ENCODE measurements at places on chromosomes 16 and 17. TPM values are rescaled to one million over a fixed set of nuclear protein-coding genes. Genes with fewer than 3 reads are reported as not detected.
A peak's percentile ranks its signal among the peaks of the same experiment; 100 is the strongest.

GRCh38 chr16:86285938-86286921 is 224.1 kb upstream of the FOXF1 start:
- no peak for DNase-seq

DNA sequence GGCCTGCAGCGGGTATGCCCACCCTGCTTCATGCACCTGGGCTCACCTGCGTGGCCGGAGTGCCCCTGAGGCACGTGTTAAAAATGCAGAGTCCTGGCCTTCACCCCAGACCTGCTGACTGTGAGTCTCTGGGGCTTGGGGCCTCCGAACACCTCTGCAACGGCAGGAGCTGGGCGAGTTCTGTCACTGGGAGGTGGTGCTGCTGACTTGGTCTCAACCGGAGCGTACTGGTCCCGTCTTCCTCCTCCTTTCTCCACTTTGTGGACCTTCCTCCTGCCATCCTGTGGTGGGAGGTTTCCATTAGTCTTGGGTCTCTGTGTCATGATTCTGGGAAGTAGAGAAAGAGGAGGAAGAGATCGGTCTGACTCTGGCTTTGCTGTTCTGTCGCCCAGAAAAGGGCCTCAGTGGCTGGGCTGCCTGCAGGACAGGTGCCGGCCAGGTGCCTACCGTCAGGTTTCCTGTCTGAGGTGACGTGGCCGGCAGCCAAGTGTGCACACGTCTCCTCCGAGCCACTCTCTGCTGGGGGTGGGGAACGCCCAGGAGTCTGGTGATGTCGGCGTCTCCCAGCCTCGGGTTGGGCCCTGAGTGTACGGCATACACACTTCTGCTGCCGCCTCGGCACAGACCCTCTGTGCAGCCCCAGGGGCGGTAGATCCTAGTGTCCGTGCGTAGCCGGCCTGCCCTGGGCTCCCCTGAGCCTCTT is 6.9 kb downstream of the TSC2 start:
- DNase-seq = no peak

DNA sequence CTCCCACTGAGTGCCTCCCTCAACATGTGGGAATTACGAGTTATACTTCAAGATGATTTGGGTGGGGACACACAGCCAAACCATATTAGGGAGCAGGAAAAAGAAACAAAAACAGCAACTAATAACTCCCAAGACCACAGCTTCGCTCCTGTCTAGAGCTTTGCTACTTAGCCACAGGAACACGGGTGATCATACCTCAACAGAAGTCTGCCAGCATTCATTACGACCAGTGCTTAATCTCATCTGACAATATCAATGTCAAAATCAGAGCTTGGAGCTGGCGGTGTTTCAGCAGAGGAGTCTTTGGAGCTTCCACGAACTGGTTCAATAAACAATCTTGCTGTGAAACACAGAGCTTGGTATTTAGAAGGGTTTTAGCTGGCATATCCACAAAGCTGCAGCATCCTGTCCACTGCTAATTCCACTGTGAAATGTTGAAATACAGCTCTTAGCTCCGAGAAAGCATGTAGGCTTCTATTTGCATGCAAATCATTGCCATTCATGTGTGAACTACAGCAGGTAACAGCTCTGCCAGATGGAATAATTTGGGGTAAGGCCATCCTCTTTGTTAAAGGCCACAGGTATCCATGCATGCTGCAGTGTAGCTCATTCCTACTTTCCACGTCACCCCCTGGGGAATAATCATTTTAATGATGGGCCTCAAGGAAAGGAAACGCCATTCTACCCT is 128.4 kb upstream of the GOT2 start:
- no peak for DNase-seq

DNA sequence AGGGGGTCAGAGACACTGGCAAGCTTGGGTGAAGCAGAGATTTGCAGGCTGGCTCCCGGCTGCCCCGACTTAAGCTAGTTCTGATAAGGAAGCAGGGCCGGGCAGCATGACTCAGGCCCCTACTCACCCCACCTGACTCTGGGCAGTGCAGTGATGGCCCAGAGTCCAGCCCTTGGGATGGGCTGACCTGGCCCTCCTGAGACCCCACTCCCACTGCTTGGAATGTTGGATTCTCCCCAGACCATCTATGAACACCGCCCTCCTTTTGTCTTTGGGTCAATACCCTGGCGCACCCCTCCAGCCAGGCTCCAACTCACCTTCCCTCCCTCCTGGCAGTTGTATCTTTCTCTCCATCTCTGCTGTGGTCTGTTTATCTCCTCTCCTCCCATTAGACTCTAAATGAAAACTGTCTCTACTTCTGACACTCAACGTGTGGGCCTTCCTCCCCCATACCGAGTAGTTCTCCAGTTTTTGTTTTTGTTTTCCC is 21.0 kb downstream of the LGALS3BP start:
- DNase-seq = no peak

DNA sequence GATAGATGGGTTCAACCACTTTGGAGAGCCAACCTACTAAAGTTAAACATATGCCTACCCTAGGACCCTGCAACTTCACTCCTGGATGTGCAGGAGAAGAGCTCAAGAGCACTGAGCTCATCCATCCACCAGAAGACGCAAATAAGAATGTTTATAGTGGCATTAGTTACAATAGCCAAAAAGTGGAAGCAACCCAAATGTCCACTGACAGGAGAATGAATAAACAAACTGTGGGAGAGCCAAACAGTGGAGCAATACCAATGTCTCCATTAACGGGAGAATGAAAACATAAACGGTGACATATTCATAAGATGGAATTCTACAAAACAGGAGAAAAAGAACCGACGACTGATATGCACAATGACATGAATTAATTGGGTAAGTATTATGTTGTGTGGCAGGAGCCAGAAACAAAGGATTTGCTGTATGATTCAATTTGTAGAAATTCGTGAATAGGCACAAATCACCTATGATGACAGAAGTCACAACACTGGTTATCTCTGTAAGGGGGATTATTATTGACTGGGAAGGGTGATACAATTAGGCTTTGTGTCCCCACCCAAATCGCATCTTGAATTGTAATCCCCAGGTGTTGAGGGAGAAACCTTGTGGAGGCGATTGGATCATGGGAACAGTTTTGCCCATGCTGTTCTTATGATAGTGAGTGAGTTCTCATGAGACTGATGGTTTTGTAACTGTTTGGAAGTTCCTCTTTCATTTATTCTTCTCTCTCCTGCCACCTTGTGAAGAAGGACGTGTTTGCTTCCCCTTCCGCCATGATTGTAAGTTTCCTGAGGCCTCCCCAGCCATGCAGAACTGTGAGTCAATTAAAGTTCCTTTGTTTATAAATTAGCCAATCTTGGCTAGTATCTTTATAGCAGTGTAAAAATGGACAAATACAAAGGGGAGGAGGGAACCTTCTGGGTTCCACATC is 57.9 kb upstream of the PLCG2 start:
- no peak for DNase-seq

- no peak for DNase-seq
Measured at GRCh38 chr16:75380870-75381269, 52.4 kb downstream of the CFDP1 start.

GRCh38 chr16:81712681-81713080 is 66.4 kb upstream of the PLCG2 start:
- no peak for DNase-seq

GRCh38 chr16:825341-826061 is 25.0 kb upstream of the GNG13 start:
- DNase-seq = no peak

DNA sequence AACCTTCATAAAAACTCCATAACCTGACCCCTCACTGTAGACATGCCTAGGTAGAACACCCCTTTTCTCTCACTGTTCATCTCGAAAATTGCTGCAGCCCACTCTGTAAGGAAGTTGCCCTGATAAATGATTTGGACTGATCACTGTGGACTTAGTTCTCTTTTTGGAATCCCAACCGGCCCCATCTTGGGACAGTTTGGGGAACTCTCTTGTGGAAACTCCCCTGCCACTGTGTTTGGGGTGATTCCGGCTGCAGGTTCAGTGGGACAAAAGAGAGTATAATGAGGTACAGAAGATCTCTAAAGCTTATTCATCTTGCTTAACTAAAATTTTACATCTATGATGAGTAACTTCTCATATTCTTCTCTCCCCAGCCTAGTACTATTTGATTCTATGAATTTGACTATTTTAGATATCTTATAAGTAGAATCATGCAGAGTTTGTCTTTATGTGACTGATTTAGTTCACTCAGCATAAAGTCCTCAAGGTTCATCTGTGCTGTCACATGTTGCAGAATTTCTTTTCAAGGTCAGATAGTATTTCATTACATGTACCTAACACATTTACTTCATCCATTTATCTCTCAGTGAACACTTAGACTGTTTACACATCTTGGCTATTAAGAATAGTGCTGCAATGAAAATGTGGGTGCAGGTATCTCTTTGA is 84.9 kb downstream of the ABCA8 start:
- no peak for DNase-seq

- no peak for DNase-seq
Measured at GRCh38 chr17:4545217-4545951, 9.8 kb downstream of the MYBBP1A start.

DNA sequence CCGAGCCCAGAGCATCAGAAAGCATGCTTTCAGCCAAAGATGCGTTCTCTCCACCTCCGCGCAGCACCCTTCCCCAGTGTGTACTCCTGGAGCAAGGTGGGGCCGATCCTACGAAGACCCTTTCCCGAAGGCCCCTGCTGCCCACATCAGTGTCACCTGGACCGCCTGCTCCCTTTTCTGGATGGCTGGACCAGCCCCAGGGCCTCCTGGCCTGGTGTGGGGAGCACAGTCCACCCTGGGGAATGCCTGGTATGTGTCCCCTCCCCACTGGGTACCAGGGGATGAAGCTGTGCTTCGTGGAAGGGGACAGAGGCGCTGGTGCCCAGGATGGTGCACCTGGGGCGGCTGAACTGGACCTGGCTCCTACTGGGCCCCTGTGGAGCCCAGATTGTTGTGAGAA is 173.8 kb downstream of the SEC14L1 start:
- no peak for DNase-seq

DNA sequence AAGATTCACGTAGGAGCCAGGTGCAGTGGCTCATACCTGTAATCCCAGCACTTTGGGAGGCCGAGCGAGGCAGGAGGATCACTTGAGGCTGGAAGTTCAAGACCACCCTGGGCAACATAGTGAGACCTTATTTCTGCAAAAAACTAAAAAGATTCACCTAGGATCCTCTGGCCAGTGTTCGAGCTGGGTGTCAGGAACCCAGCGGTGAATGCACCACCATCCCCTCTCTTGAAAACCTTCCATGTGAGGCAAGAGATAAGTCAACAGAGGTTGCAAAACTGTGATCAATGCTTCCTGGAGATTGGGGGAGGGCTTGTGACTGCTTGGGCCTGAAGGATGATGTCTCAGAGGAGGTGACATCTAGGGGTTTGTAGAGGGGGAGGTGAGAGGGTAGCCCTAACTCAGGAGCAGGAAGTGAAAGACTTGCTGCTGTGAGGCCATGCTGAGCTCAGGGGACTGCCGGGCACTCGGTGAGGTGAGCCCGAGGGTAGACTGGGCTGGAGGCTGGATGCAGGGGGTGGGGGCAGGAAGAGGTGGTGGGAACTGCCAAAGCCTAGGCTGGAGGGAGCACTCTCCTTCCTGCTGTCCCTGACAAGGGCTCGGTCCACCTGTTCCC is 11.7 kb downstream of the GJD3 start:
- DNase-seq = no peak

DNA sequence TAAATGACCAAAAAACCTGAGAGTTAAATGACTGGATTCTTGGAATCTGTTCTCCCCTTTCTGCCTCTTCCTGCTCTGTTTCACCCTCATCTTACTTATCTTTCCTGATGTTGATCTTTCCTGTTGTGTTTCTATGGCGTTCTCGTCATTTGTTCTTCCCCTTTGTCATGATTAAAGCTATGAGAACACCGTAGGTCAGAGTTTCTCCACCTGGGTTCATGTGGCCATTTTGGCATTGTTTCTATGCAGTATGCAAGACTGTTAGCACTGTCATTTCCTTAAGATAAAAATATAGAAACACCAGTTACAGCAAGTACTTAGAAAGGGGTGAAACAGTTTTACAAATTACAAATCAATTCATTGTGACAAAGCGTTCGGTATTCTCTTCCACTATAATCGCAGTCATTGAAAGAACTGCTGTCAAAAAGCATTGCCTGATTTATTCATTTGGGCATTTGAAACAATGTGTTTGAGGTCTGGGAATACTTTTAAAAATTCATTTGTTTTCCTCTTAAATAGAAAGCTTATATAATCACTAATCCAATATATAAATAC is 166.0 kb downstream of the PHKB start:
- no peak for DNase-seq

- no peak for DNase-seq
Measured at GRCh38 chr16:3872216-3872895, 8.2 kb downstream of the CREBBP start.

DNA sequence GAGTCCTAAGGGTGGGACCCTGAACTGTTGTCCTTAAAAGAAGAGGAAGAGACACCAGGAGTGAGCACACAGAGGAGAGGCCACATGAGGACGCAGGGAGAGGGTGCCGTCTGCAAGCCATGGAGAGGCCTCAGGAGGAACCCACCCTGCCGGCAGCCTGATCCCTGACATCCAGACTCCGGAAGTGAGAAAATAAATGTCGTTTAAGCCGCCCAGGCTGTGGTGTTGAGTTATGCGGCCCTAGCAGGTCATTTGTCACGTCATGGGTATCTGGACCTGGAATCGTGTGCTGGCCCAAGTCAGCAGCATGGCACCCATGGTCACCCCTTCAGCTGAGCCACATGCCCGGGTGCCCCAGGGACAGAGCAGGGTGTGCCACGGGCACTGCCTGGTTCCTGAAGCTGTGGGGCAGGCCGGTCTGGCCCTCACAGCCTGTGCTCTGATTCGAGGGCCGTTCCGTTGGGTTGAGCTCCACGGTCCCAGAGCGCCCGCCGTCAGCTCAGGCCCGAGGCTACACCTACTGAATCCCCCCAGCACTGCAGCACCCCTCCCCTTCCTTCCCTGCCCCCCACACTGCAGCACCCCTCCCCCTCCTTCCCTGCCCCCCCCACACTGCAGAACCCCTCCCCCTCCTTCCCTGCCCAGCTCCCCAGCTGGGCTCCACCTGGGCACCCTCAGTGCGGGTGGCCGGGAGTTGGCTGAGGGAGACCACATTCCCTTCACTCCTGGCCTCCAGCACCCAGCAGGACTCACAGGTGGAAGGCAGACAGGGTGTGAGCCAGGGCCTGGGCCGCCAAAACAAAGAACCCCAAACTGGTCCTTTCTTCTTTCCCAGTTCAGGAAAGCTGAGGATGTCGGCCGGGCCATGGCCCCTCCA is 2.7 kb upstream of the CCDC57 start:
- DNase-seq = peak; percentile 11

- DNase-seq = no peak
Measured at GRCh38 chr16:18789515-18789849, 652 bp downstream of the RPS15A start.

GRCh38 chr17:59631276-59631675 is 11.6 kb downstream of the CLTC start:
- DNase-seq = no peak

- DNase-seq = no peak
Measured at GRCh38 chr16:78363843-78364555, 264.5 kb downstream of the WWOX start.

- DNase-seq = no peak
Measured at GRCh38 chr17:76153202-76153601, 12.2 kb upstream of the FOXJ1 start.

GRCh38 chr17:63946440-63947363 is 14.6 kb upstream of the CD79B start:
- DNase-seq = peak; percentile 43

GRCh38 chr17:15321556-15322251 is 19.7 kb downstream of the TEKT3 start:
- no peak for DNase-seq

Gene CEP295NL
- total RNA-seq = not detected

Gene ALOXE3
- total RNA-seq = not detected

Gene GGT6
- total RNA-seq = not detected

Gene KRT9
- total RNA-seq = not detected
